Inflammatory macrophage treated with lipopolysaccharide for 4 hours (primary cell): ENCODE measurements at places on chromosomes 1 and 21.

- DNase-seq: no peak
Measured at GRCh38 chr1:23514111-23514679, 16.8 kb downstream of the E2F2 start.

DNA sequence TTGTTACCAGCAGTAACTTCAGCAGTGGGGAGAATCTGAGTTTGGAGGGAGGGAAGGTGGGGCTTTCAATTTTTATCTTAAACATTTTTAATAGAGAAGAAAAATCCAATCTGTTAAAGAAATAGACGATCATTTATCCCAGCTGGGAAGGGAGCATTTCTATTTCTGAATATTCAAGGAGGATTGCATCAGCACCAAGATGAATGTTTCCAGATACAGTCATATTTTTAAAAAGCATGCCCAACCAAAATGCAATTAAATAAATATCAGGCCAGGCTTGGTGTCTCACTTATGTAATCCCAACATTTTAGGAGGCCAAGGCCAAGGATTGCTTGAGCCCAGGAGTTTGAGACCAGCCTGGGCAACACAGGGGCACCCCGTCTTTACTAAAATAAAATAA is 1.7 kb upstream of the ATP1A4 start:
- no peak for DNase-seq

DNA sequence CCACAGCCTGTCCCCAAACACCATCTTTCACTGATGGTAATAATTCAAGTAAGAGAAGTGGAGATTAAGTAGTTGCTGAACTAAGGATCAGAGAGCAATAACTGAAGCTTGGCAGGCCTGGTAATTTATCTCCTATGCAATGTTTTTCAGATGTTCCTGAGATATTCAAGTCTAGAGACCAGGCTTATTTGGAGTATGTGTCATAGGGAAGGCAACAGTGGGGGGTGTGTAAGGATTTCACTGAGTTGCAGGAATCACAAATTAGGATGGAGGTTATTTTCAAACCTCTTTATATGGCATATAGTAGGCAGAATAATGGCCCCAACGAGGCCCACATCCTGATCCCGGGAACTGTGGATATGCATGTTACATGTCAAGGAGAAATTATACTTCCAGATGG is 171.7 kb downstream of the KCNJ6 start:
- DNase-seq: no peak

GRCh38 chr1:164702216-164702615 is 143.2 kb downstream of the PBX1 start:
- DNase-seq: no peak

- no peak for DNase-seq
Measured at GRCh38 chr1:30732277-30732996, 9.1 kb upstream of the MATN1 start.
